Retina (tissue), 1 donor: ENCODE measurements at places on chromosomes 4 and X.

- DNase-seq: peak; percentile 87
These were observed at the start of gene RRAGB for GRCh38 chrX:55717521-55718497. Gene RRAGB, plus strand, starts transcription at chrX:55717749. Its CDS starts 579 bp downstream, at chrX:55718328.

GRCh38 chr4:41160012-41160789 is 54.1 kb downstream of the APBB2 start:
- no peak for DNase-seq

GRCh38 chr4:12949719-12950490 is 534.2 kb downstream of the RAB28 start:
- no peak for DNase-seq

DNA sequence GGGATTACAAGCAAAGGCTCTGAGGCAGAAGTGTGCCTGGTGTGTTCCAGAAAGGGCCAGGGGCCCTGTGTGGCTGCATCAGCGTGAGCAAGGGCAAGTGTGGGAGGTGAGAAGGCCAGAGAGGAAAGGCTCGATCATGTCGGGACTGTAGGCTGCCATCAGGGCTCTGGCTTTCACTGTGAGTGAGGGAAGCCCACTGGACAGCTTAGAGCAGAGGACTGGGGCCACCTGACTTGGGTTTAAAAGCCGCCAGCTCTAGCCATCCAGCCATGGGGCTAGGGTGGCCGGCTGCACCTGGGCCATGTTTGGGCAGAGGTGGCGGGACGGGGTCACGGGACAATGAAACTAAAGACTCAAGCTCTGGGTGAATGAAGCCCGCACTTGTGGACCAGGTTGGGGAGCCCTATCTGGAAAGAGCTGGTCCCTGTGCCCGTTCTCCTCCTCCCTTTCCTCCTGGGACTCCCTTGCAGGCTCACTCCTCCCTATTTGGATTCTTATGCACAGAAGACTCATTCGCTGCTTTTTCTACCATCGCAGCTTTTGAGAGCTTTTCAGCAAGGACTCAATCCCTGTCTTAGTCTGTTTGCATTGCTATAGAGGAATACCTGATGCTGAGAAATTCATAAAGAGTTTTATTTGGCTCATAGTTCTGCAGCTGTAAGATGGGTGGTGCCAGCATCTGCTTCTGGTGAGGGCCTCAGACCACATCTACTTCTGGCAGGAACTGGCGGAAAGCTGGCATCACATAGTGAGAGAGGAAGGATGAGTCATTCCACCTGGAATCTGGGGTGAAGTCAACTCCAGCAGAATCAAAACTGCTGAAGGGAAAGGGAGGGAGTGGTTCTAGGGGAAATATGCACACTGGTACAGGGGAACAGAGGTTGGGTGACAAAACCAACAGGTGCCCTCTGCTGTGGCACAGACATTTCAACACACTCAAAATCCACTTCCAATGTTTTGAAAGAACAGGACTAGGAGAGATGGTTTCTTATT is 15.3 kb downstream of the CTAG1B start:
- no peak for DNase-seq

DNA sequence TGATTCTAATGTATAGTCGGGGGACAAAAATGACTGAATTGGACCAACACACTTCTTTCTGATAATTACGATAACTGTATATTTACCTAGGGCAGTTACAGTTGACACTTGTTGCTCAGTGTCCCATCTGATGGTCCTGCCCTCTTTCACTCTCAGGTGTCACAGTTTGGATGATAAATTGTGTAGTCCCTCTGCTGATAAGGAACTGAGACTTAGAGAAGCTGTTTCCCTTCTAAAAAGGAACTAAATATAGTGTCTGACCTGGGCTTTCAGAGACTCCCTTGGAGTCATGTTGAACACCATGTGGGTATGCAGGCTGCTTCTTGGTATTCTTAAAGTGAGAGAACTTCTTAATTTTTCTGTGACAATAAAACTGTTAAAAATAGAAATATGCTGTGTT is 23.7 kb upstream of the PNPLA4 start:
- no peak for DNase-seq

GRCh38 chr4:186149872-186150271 is 41.5 kb upstream of the CYP4V2 start:
- DNase-seq: no peak

GRCh38 chr4:8350841-8351461 is 81.4 kb downstream of the HTRA3 start:
- DNase-seq: no peak

DNA sequence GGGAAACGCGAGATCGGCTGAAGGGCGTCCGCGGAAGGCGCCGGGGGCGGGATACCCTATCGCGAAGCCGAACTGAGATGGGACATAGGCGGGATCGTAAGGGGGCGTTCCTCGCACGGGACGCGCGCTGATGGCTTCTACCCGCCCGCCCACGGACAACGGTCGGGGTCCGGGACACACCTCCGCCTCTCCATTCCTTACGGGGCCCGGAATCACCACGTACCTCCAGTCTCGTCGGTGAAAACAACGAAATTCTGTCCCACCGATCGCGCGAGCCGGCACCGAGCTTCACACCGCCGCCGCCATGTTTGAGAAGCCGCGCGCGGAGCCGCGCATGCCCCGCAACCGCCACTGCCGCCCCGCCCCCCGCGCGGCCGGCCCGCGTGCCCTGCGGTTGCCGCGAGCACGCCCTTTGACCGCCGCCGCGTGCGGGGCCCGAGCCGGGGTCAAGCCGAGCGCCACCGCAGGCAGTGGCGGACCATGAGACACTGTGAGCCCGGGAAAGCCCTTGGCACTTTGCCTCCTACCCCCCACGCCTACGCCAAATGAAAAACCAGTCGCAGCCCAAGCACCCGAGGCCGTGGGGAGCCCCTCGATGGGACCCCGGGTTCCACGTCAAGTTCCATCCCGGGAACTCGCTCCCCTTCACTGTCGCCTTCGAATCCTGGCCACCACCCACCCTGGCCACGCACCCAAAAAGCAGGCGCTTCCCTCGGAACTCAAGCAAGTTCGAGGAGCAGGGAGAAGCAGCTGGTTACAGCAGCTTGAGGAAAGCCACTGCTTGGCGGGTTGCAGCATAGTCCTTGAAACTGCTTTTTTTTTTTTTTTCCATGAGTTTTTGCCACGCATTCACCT is at the start of gene SCML2:
SCML2 (minus strand) TSS at position 320 of the 855 bp plus-strand sequence. CDS start 20,617 bp downstream, outside the sequence.
- peak; percentile 78 for DNase-seq

DNA sequence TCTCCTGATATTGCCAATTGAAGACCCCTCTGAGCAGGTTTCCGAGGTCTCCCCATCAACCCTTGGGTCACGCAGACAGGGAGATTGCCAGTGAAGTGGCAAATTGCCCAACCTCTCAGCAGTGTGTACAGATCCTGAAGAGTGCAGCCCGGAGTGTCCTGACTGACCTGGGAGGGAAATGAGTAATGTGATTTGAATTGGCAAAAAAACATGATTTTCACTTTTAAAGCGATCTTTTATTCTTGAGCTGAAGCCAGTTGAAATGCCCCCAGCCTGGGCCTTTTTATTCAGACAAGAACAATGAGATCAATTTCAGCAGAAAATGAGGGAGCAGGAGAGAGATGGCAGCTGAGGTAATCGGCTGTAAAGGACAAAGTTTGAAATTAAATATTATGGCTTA is 401.8 kb downstream of the RAPGEF2 start:
- DNase-seq: peak; percentile 38

DNA sequence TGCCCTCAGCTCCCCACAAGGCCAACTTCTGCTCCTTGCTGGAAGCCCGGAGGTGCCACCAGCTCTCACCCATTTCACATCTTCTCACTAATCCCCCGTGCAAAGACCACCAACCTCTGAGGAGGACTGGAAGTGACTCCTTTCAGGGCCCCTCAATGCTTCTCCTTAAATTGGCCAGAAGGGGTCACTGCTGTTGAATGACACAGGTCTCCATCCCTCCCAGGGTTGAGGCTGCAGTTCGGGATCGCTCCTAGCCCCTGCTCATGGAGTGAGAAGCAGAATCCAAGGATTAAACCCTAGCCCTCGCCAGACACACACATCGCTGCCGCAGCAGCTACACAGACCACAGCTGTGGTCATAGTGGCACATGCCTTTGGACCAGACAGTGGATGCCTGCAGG is 279.5 kb upstream of the TAPT1 start:
- no peak for DNase-seq

- DNase-seq: peak; percentile 67
These were observed at the start of gene HS6ST2 for GRCh38 chrX:132958091-132958703. Gene HS6ST2, minus strand, starts transcription at chrX:132958629.

DNA sequence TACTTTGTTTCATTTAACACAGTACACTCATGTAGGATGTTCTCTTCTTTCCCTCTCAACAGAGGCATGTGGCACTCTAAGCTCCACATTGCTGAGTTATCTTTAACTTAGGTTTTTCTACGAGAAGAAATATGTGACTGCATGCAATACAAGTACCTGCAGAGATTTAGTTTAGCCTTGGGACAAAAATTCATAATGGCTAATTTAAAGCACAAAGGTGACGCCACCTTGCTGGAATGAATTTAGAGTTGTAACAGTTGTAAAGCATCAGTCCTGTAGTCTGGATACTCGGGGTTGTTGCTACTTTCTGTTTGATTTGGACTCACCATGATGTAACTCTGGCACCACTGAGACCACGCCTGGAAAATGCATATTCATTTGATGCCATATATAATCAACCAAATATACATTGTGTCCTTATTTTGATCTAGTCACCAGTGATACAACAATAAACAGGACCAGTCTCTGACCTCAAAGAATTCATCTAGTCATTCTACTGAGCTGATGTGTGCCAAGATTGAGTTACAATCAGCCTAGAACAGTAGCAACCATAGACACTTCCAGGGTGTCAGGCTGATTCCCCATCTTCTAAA is 451.0 kb upstream of the ZFP42 start:
- no peak for DNase-seq

DNA sequence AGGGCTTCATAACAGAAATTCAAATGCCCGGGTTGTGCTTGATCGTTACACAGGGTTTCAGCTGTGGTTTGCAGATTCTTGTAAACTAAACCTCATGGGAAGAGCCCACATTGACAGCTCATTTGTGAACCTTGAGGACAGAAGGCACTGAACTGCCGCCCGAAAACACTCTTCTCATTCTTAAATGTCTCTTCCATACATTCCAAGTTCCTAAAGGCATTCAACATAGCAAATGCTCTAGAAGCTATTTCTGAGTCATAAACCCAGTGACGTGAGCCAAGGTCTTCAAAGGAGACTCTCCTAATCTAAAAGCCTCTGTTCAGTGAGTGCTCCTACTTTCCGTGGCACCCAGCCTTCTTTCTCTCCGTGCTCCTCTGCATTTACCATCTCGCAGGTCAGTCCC is 737.8 kb upstream of the FRG1 start:
- DNase-seq: peak; percentile 22

- no peak for DNase-seq
These were observed 1037.1 kb upstream of the INTU start for GRCh38 chr4:126595643-126596042.

- no peak for DNase-seq
These were observed 1729.3 kb downstream of the C4orf33 start for GRCh38 chr4:130825284-130825683.

- no peak for DNase-seq
These were observed 105.5 kb downstream of the TMEM164 start for GRCh38 chrX:110108381-110108821.

GRCh38 chrX:3407121-3407520 is 60.7 kb upstream of the MXRA5 start:
- DNase-seq: no peak

DNA sequence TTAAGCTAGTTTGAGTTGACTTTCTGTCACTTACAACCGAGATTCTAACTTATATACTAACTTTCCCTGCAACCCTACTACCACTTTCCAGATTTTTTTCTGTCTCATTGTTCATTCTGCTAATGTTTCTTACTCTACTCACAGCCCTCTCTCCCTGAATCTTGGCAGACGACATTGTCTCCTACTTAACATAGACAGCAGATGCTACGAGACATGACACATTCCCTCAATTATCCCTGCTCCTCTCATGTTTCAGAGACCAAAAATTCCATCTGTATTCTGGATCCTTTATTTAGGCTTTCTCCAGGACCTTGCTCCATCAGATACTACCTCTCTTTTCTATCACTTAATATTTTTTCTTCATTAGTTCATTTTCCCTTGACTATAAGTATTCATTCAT is 379.1 kb upstream of the TEX13C start:
- DNase-seq: no peak

- DNase-seq: no peak
These were observed 8.2 kb upstream of the EXOSC9 start for GRCh38 chr4:121792966-121793365.

- DNase-seq: no peak
These were observed 107.7 kb downstream of the APOOL start for GRCh38 chrX:85111347-85111746.

- DNase-seq: peak; percentile 46
These were observed 22.9 kb upstream of the CPE start for GRCh38 chr4:165355900-165356300.

- DNase-seq: no peak
These were observed 22.8 kb downstream of the GPRIN3 start for GRCh38 chr4:89284828-89285227.

GRCh38 chrX:18579495-18579894 is 92.4 kb downstream of the RS1 start:
- no peak for DNase-seq

GRCh38 chr4:7753271-7753670 is 186.4 kb downstream of the AFAP1 start:
- no peak for DNase-seq

GRCh38 chr4:82799006-82799881 is 648 bp upstream of the SCD5 start:
- DNase-seq: no peak

DNA sequence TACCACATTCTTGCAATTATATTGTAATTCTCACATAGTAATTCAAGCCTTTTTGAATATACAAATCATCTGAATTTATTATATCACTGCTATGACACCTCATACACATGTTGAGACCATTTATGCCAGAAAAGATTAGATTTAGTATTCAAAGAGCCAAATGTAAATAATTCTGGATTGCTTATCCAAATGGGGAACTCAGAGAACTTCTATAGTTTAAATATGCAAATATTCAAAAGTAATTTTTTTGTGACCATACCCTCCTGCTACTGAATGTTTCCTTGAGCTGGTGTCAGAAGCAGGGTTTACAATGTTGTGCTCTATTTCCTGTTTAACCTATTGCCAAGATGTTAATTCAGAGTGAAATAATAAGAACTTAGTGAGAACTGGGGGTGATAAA is 372.2 kb downstream of the TRIML1 start:
- no peak for DNase-seq

GRCh38 chr4:2484993-2485392 is 16.1 kb downstream of the RNF4 start:
- DNase-seq: peak; percentile 7

DNA sequence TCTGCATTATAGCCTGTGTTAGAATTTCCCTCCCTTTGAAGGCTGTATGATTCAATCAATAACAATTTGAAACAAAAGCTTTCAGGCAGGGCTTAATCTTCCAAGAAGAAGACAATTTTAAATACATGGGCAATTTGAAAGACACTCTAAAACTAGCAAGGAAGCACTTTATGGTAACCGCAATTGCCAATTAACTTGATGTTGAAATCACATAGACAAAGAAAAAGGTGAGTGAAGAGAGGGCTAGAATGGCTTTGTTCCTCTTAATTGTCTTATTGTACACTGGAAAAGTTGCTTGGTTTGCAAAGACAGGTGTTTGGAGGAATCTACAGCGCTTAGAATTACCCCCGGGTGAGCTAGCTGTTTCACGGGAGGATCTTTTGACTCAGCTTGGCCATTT is 74.4 kb upstream of the PRKX start:
- DNase-seq: no peak

GRCh38 chr4:153432965-153433753 is 33.0 kb upstream of the TMEM131L start:
- no peak for DNase-seq
